ENCODE measurements at places on chromosomes 3 and 15.

- DNase-seq, result no peak
Observed at GRCh38 chr3:14231998-14232501, 53.4 kb downstream of the LSM3 start.

- no peak for DNase-seq
Observed at GRCh38 chr3:149992416-149993058, 21.8 kb upstream of the PFN2 start.

DNA sequence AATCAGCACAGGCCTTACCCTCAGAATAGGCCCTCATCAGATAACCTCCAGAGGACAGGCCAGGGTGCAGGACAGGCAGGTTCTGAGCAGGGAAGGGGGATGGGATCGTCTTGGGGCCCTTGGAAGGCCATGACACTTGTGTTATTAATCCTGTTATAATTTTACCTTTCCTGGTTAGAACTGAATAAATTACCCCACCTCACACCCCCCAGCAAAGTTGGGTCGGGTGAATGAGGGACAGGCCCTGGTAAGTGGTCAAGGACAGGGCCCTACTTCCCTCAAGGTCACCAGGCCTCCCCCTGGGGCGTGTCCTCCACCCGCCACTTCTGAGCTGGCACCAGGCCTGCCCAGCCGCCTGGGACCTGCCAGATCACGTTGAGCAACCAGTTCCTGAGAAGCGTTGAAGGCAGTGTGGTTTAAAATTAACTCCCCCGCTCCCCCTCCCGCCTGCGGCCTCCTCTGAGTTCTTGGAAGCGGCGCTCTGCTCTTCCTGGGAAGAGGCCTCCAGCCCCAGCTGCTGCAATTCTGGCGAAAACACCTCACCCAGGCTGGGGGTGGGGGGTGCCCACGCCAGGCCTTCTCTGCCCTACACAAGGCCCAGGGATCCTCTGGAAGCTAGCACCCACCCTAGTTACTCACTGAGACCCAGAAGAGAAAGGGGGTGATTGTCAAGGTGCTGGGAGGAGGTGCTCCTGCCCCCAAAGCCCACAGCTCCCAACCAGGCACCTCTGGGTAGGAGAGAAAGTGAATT lies 10.6 kb downstream of the CISH start:
- DNase-seq, result peak; percentile 91

- no peak for DNase-seq
Observed at GRCh38 chr3:72473156-72473555, 375.1 kb downstream of the SHQ1 start.

DNA sequence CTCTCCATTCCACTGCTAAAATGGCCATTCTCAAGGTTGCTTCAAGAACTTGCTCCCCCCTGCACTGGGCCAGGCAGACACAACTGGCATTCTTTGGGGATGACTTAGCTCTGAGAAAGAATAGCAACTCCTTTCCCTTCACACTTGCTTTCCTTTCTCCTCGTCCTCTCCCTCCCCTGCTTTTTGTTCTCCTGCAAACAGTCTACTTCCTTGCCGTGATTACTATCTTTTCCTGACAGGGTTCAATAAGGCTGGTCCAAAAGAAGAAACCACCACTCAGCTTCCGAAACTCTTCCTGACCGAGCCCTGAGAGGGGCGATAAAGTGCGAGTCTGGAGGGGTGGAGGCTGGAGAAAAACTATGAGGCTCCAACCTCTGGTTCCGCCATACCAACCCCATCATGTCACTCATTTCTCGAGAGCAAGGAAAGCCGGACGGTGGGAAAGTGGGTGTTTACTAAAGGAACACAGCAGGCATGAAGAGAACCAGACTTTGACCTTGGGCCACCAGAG lies 5.0 kb downstream of the AMOTL2 start:
- DNase-seq, result no peak

DNA sequence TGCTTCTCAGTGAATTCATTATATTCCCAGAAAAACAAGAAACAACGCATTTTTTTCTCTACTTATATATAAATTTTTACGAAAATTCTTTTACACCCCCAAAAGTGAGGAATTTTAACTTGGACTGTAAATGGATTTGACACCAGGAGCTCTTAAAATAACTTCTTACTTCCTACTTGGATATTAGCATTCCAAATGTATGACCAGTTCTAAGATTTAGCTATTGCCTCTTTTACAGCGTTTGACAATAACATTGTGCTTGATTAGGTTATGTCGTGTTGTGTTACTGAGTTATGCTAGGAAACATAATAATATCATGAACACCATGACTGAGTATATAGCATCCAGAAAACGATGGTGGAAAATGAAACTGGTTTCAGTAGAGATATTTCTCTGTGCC lies 177.0 kb downstream of the CNTN6 start:
- DNase-seq, result no peak

DNA sequence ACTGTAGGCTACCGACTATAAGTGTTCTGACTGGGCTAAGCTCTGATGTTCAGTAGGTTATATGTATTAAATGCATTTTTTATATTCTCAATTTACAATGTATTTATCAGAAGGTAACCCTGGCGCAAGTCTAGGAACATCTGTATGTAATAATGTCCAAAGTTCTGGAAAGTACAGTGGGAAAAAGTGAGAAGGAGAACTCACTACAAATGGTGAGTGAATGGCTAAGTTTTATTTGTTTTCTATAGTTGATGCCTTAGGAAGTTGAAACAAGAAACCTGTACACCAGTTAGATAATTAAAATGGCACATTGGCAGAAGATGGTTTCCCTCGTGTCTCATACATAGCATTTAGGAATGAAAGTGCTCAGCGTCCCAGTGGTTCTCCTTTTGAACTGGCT lies 333.4 kb upstream of the THRB start:
- DNase-seq, result no peak

- DNase-seq, result peak; percentile 57
Observed at GRCh38 chr15:45635191-45635638, 386 bp downstream of the SQOR start.

DNA sequence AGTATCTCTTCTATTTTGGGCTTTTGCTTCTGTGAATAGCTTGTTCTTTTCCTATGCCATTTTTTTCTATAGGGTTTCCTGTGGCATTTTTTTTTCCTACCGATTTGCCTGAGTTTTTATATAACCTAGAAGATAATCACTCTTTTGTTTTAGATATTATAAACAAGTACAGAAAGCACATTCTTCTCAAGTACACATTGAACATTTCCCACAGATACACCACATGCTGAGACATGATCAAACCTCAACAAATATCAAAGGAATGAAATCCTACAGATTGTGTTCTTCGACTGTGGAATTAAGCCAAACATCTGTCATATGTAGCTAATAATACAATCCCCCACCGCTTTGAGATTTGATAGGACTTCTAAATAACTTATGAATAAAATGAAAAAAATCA lies 9.1 kb upstream of the FEM1B start:
- DNase-seq, result no peak

- no peak for DNase-seq
Observed at GRCh38 chr15:69679623-69680228, 227.1 kb downstream of the RPLP1 start.

DNA sequence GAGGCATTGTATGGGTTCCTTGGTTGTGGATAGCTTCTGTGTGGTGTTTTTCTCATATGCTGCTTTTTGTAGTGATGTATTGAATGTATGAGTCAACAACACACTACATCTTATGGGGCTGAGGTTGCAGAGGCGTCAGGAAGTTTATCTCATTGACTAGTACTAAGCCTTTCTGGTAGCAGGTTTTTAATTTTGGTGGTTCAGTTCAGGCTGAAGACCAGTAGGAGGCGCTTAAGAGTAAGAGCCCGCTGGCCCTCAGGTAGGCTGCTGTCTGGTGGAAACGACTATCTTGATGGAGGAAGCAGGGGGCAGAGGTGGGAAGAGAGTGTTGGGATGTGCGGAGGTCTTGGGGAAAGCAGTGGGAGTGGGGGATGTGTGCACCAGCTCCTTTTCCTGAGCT lies 62.4 kb downstream of the RTP4 start:
- no peak for DNase-seq

- no peak for DNase-seq
Observed at GRCh38 chr15:63447017-63447676, 57.2 kb upstream of the USP3 start.

GRCh38 chr3:194223951-194224350 lies 88.0 kb downstream of the HES1 start:
- DNase-seq, result no peak

DNA sequence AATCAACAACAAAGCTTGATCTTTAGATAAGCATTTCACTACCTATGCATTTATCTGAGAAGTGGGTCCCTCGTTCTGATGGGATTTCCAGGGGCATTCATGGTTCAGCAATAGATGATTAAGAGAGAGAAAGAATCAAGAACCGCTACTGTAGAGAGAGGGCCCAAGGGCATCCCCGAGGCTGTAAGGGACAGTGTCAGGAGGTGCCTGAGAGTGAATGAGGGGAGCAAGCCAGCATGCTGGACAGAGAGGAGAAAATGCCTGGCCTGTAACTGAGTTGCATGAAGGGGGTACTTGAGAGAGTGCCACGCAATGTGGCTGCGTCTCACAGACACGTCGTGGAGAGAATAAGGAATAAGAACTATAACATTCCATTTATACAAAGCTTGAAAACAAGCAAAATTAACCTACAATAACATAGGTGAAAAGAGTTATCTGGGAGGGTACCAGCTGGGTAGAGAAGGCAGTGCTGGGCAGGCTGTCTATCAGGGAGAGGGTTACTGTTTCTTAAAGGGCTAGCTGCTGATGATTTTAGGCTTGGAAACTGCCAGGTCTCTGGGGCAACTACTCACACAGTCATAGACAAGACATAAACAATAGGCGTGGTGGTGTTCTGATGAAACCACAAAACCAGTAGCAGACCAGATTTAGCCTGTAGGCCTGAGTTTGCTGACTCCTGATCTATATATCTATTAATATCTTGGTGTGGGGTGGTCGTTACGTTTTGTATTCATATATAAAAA lies 374.6 kb upstream of the CFAP20DC start:
- peak; percentile 71 for DNase-seq
